CD4-positive, alpha-beta T cell treated with Interleukin-6 at 100 ng/mL for 8 hours (primary cell): ENCODE measurements at places on chromosomes 1 and 21.

DNA sequence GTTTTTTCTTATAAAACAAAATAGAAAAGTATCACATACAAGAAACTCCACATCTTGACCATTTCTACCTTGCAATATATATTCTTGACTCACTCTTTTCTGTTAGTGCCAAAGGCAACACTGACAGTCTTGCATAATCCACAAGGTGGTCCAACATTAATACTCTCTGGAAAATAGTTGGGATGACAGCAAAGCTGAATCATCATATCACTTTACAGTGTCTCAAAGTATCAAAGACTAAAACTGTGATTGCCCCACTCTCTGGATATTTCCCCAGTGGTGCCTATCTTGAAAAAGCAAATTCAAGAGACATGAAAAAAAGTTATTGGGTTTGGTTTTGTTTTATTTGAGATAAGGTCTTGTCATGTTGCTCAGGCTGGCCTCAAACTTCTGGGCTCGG is 14.6 kb upstream of the TGFBR3 start:
- no peak for DNase-seq

- no peak for DNase-seq
Measured at GRCh38 chr1:58839147-58839795, 55.4 kb upstream of the JUN start.

DNA sequence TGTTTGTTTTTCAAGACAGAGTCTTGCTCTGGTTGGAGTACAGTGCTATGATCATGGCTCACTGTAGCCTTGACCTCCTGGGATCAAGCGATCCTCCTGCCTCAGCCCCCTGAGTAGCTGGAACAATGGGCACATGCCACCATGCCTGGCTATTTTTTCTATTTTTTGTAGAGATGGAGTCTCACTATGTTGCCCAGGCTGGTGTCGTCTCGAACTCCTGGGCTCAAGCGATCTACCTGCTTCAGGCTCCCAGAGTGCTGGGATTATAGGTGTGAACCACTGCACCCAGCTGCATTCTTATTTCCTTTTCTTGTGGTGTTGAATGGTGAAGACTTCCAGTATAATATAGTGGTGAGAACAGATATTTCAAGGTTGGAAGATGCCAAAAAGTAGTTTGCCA is 28.0 kb downstream of the B3GALT5 start:
- DNase-seq: no peak

- no peak for DNase-seq
Measured at GRCh38 chr1:61162520-61163258, 80.3 kb downstream of the NFIA start.

DNA sequence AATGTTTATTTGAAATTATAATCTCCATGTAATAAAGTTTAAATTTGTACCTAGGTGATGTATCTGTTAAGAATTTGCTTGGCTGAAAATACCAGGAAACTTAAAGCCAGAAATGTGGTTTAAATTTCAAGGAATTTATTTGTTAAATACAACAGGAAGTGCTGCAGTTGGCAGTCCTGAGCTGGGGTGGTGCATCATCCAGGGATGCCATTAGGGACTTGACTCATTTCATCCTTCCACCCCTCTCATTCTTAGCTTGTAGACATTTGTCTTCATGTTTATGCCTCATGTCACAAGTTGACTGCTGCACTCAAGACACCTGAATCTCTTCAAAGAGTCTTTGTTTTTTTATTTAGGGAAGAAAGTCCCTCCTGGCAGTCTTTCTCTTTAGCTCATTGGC is 175.9 kb downstream of the LHX8 start:
- no peak for DNase-seq

DNA sequence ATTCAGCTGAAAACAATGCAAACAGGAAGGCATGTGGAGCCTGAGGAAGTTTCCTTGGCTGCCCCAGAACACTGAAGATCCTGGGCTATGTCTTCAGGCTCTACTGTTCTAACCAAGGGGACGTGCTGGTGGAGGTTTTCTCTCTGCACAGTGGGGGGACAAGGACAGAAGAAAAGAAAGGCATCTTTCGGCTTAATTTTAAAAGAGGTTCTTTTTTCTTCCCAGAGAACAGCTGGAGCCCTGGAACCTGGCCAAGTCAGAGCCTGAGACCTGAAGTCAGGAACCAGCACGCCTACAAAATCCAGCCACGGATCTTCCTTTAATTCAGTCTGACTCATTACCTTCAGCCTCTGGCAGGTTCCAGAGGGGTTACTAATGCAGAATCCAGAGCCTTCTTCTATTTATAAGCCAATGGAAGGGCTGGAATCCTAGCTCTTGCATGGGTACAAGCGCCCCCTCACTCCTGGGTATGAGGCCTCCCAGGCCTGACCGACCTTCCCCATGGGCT is 19.8 kb downstream of the CTNNBIP1 start:
- no peak for DNase-seq

GRCh38 chr21:30434033-30434631 is 4.1 kb downstream of the KRTAP13-4 start:
- DNase-seq: no peak

DNA sequence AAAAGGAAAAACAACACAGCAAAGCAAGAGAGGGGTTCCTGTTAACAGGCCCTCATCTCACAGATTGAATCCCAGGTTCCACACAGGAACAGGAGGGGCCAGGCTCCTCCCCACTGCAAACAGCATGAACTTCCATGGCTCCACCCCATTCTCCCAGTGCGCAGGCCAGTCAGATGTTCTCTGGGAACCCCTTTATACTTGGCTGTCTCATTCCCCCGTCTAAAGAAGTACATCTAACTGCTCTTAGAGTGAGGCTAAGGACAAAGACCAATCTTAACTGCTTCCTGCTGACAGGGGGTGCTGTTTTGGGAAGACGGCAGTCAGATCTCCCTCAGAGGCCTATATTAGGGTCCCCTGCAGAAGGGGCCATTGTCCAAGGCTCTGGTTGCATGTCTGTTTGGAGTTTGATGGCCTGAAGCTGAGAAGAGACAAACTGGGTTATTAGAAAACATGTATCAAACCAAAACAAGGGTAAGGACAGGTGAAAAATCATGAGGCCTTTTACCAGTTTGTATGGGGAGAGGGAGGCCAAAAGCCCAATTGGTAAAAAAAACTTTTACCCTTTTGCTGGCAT is 10.5 kb upstream of the NASP start:
- no peak for DNase-seq

- no peak for DNase-seq
Measured at GRCh38 chr1:184956999-184957700, 17.2 kb downstream of the NIBAN1 start.
